Activated CD4-positive, alpha-beta T cell treated with anti-CD3 and anti-CD28 coated beads, Interleukin-2, amount 50 U/mL, for 1 hour (primary cell): ENCODE measurements at places on chromosomes 3 and 15.

DNA sequence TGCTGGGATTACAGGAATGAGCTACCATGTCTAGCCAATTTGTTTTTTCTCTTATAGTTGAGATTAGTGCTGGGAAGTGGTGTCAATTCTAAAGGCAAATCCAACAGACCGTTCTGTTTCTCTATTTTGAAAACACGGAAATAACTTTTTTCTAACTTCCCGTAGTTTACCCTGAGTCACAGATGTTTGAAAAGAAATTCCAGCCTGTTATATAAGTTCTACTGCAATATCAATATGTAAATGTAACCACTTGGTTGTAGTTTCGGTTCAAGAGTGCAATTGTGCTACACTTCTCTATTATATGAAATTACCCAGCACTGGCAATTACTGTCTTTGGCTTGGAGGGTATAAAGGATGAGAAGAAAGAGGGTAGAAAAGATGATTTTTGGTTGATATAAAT is 22.3 kb upstream of the GNB4 start:
- DNase-seq, result no peak

DNA sequence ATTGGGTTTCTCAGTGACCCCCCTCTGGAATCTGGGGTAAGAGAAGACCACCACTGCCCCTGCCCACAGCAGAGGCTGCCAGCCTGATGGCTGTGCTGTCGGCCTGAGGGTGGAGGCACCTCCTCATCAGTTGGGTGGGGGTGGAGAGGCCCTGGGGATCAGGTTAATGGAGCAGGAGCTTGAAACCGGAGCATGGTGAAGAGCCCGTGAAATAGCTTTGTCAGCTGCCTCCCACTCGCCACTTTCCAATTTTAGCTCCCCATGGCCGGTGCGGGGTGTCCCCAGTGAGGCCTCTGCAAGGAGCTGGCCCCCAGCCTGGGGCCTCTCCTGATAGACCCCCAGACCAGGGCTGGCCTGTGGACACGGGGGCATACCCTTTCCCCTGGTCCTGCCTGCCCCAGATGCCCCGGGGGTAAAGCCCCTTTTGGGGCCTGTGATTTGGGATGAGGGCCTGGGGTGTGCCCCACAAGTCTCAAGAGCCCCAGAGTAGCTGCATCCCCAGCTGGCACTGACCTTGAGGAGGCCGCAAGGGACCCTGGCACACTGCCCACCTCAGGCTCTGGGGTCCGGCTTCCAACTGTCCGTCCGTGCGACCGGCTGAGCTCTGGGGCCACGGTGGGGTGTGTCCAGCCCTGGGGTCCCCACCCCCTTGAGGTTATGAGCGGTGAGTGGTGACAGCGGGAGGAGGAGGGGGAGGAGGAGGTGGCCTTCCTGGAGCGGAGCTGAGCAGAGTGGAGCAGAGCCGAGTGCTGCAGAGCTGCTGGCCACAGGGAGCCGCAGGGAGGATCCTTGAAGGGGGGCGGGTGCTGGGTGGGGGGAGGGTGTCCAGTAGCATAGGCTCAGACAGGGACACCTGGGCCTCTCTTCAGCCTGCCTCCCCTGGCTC is at the start of gene HHATL:
HHATL (minus strand) TSS at position 733 of the 886 bp plus-strand sequence. CDS start 1,972 bp downstream, outside the sequence.
- no peak for DNase-seq

- no peak for DNase-seq
These were observed 26.1 kb downstream of the MGLL start for GRCh38 chr3:127796045-127796830.

- no peak for DNase-seq
These were observed 260.4 kb upstream of the SLCO3A1 start for GRCh38 chr15:91593067-91593466.

- DNase-seq, result no peak
These were observed 74.6 kb downstream of the ZBTB20 start for GRCh38 chr3:115072265-115073021.

DNA sequence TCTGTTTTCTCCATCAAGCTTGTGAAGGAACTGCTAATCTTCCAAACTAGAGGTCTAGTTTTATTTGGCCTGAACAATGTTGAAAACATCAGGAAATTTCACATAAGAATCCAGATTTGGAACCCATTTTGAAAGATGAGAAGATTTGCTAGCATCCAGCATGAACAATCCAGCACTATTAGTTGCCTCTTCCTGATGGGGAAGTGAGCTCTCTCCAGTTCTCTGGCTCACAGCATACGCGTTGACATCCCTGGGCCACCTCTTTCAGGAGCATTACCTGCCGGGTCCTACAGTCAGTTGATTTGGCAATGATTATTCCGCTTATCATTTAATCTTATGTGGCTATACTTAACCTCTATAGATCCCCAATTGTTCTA is 10.9 kb downstream of the GPR87 start:
- DNase-seq, result no peak

GRCh38 chr3:59212128-59212779 is 162.4 kb upstream of the CFAP20DC start:
- DNase-seq, result no peak

DNA sequence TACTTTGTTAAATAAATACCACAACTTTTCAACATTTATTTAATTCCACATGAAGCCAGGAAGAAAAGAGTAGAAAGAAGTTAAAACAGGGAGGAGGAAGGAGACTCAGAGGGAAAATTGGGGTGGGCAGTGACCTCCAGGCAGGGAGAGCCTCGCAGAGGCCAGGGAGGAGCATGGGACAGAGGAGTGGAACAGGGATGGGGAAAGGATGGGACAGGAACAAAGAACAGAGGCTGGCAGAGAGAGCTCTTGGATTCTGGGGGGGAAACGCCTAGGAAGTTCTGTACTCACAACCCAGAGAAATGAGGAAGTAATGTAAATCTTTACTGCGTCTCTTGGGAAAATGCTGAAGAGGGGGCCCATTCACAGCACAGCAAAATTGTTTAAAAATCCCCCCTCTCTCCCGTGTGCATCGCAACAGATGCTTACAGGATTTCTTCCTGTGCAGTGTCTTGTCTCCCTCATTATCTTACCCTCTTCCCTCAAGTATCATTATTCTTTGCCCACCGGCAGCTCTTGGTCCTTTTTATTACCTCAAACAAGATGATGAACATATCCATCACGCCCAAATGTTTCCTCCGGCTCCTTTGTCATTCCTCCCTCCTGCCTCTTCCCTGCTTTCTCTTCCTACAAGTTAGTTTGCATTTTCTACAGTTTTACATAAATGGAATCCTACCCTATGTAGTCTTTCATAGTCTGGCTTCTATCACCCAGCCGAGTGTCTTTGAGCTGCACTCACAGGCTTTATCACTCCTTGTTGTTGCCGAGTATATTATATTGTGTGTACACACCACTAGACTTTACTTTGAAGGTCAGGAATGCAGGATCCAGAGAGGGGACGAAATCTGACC is 65.5 kb downstream of the ARHGAP31 start:
- DNase-seq, result no peak

DNA sequence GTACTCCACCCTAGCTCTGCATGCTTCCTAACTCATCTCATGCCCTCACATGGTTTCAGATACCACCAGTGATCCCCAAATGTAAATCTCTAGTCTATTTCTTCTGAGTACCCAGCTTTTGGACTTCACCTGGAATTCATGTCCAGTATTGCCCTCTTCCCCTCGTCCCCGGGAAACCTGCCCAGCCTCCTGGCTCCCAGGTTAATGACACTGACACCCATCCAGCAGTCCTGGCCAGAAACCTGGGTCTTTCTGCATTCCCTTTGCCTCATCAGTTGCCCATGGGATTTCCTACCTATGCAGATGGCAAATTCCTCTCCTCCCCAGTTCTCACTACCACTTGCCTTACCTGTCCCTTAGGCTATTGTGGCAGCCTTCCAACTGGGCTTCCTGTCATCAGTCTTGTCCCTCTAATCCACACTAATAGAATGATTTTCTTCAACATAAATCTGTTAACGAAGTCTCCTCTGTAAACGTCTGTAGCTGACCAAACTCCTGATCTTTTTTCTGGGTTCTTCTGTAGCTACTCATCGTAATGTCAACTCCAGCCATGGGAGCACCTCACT is 15.3 kb upstream of the MYLK start:
- DNase-seq, result no peak

DNA sequence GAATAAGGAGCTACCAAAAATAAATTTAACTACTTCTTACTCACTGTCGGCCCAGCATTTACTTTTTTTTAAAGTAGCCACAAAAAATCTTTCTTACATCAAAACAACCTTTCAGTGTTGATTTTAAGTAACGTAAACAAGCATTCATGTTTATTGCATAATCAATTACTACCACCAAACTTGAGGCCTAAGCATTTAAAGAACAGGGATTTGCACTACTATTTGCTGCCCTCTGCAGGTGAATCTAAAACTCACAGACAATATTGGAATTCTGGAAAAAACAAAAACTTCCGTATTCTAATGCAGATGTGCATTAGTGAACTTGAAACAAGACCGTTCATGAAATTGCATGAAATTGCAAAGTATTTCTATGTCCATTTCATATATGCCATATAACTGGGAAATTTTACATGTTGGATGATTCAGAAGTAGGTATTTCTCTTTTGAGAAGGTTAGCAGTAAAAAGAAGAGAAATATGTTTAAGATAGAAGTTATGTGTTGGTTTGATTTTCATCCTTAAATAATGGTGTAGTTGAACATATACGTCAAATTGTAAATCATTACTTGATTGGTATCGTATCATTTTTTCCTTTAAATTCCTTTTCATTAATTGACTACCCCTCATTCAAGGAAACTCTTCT is 55.6 kb downstream of the CGGBP1 start:
- DNase-seq, result no peak

- no peak for DNase-seq
These were observed 863.3 kb downstream of the IGSF11 start for GRCh38 chr3:118171236-118171852.

GRCh38 chr15:90859234-90860131 is 8.9 kb upstream of the FURIN start:
- no peak for DNase-seq

DNA sequence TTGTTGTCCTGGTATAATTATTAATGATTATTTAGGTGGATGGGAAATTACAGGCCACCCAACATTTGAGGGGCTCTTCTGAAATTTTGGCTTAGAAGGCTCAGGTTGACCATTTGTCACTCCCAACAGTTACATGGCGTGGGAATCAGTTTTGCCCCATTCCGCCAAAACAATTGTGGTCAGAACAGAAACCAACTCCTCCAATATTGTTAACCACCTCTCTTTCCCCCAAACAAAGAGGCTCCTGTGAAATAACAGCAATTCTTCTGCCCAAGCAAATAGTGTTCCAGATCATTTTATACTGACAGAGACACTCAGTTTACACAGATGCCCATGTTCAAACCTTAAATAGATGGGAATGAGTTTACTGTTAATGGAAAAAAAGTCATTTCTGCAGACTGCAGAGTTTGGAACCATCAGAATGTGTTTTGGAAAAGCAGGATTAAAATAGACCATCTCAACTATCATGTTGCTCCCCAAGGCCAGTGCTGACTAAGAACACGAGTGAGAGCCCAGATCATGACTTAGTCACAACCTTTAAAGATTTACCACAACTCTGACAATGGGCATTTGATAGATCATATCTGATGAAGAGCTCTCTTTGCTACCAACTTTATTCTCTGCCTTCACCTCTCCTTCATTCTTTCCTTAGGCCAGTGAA is 102.1 kb downstream of the DUT start:
- no peak for DNase-seq

- DNase-seq, result no peak
These were observed 186.9 kb downstream of the ARRDC4 start for GRCh38 chr15:98147415-98147814.

GRCh38 chr15:83066734-83067637 is at the start of gene BTBD1:
Gene BTBD1 (minus strand): TSS chr15:83067252. CDS start chr15:83067151, 101 bp downstream.
- DNase-seq, result peak; percentile 68

DNA sequence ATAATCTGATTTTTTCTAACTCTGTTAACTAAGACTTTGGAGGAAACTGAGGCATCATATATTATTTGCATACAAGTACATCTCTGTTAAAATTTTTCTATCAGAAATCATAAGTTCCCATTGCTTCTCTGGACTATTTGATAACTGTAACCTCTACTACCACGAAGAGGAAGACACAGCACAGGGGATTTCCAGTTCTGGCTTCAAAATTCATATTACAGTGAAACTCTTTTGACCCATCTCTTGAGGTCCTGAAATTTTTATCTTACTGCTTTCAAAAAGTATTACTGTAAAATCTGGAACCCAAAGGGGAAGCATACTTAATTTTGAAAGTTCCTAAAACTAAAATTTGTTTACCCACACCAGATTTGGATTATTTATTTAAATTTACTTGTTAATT is 4.2 kb downstream of the PLSCR1 start:
- no peak for DNase-seq

GRCh38 chr3:63886858-63887257 is 23.2 kb downstream of the ATXN7 start:
- no peak for DNase-seq

DNA sequence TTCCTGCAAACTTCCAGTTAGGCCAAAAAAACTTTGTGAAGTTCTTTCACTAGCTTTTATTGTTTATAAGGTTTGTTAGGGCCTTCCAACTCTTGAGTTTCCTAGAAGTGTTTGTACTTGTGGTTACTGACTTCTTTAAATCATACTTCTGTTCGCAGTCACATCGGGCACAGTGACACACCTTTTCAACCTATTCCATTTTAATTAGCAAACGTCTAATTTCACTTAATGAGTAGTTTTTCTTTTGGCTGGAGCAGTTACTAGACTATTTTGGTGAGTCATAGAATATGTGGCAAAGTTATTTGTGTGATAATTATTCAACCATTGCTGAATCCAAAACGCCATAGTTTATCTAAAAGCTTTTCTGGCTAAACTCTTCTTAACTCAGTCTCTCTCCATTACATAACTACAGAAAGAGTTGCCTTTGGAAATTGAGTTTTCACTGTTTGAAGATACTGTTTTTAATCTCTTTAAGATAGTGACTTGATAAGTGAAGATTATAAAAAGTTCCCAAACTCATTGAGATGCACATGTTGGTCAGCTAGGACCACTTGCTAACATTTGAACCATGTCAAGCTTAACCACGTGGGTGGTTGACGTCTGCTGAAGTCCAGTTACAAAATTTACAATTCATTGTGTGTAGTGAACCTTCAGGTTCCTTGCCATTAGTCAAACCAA is 21.5 kb downstream of the CNOT10 start:
- DNase-seq, result no peak

GRCh38 chr15:30073915-30074314 is 8.8 kb upstream of the GOLGA8J start:
- DNase-seq, result no peak

DNA sequence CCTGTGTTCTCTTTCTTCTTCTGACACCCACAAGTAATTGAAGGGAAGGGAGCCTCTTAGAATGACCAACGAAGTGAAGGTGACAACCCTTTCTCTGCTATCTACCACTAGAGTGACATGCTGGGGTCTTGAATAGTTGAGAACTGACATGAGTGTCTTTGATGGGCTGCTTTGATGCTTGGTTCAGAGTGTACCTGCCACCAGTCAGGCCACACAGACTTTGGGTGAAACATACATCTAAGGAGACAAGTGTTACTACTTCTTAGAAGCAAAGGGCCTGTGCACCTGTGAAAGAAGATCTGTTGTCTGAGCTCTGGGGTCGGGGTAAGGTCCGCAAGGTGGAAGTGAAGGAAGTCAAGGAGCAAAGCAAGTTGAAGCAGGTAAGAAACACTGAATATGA is 1040.7 kb upstream of the CFAP20DC start:
- no peak for DNase-seq

- no peak for DNase-seq
These were observed 29.3 kb upstream of the UBE2E1 start for GRCh38 chr3:23776352-23776891.
